ENCODE measurements at places on chromosomes 4 and X. TPM values are rescaled to one million over a fixed set of nuclear protein-coding genes. Genes with fewer than 3 reads are reported as not detected.

DNA sequence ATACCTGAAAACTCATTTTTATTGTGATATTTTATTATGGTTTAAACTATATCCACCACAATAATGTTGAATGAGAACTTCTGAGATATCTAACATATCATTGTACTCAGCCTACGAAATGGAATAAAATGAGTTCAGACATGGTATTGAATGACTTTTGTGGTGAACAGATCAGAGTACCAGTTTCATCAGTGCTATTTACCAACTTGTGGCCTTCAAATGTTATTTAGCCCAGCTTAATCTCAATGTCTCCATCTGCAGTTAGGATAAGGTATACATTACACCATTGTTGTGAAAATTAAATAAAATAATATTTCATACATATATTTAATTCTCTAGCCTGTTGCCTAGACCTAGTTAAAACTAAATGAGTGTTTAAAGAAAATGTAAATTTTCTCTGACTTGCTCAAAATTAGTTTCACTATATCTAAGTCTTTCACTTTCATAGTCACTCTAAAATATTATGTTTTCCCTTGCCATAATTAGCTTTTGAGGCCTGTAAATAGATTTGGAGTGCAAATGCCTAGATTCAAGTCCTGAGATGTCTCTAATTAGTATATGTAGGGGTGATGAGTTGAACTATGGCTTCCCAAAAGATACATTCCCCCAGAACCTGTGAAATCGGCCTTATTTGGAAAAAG, 594.2 kb downstream of the STPG2 start:
- peak; percentile 2 for DNase-seq

DNA sequence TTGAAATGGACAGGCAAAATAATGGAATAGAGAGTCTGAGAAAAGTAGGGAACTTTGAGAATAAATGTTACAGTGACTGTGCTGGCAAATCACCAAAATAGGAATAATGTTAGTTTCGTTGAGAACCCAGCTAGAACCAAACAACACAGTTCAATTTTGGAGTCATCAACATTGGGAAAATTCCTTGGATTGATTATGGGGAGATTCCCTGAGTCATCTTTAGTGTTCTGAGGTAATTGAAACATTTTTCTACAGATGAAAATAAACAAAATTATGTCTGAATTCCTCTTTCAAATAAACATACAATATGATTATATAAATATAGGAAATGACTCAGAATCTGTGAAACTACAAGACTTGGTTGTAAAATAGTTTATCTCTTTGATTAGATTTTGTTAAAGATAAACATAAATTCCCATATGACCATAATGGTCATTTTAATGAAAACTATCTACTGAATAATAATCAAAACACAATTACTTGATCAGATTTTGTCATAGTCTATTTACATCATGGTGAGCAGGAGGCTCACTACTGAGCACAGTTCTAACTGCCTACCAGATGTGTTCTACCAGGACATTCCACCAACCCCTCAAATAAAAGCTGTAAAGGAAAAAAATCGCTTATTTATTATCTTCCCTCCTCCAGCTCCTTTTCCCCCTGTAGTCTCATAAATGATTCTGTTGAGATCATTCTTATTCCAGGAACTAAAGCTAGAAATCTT, 51.4 kb upstream of the GABRA2 start:
- peak; percentile 26 for DNase-seq

DNA sequence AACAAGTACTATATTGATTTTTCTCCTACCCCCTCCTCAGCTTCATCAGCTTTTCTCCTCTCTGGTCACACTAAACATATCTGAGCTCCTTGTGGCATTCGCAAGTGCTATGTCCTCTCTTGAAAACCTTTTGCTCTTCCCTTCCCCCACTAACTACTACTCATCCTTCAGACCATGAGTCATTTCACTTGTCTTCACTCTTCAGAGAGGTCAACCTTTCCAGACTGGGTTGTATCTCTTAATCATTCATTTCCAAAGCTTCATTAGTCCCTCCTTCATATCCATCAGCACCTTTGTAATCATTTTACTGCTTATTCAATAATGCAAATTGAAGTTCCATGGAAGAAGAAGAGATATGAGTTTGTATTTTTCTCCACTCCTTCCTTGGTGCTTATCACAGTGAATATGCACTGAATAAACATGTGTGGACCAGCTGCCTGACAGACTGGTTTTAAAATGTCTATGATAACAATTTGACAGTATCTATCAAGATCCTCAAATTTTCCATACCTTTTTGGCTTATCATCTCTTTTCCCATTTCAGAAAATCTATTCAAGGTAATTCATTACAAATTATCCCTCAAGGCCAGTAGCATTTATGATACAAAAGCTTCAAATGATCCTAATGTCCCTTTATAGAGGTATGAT, 28.4 kb downstream of the DDX60L start:
- peak; percentile 84 for DNase-seq

DNA sequence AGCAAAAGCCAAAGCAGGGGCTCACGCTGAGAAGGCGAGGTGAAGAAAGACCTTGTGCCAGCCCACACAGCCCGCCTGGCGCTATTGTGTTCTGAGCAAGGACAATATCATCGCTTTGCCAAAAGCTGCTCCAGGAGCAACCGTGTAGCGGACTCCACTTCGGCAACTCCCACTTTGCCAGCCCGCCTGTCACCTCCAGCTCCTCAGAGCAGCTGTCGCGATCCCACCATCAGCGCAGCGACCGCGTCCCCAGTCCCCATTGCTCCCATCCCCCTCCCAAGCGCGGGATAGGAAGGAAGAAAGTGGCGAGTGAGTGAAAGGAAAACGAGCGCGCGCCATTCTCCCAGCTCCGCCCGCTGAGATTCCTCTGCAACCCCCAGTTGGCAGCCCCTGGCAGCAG, 759 bp downstream of the ZC4H2 start:
- peak; percentile 28 for DNase-seq

DNA sequence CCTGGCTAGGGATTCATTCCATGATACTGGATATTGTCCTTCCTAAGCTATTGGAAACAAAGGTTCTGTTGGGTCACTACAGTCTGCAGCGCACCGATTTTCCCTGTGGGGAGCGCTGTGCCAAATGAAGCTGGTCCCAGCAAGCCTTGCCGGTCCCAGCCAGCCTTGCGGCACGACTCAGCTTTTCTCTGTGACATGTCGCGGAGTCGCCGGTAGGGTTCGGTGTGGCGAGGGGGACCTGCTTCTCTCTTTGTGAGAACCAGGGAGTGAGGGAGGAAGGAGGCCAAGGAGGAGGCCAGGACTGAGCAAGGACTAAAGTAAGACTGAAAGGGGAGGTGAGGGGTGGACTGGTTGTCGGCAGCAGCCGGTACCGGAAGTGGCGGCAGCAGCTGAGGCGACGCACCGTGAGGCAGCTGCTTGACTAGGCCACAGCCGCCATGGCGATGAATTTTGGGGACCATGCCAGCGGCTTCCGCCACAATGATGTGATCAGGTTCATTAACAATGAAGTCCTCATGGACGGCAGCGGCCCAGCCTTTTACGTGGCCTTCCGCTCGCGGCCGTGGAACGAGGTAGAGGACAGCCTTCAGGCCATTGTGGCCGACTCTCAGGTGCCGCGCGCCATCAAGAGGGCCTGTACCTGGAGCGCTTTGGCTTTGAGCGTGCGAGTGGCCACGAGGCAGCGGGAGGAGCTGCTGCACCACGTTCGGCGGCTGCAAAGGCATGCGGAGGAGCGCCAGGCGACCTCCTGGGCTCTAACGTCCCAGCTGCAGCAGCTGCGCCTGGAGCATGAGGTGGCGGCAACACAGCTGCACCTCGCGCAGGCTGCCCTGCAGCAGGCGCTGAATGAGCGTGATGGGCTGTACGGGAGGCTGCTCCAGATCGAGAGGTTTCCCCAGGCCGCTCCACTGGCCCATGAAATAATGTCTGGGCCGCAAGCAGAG, at the start of gene TEX13D:
Gene TEX13D, plus strand, starts transcription at position 180 of the 944 bp plus-strand sequence. Its CDS starts 258 bp downstream, at position 438.
- DNase-seq: no peak

- no peak for DNase-seq
Observed at GRCh38 chr4:43041632-43042031, 149.1 kb downstream of the GRXCR1 start.

DNA sequence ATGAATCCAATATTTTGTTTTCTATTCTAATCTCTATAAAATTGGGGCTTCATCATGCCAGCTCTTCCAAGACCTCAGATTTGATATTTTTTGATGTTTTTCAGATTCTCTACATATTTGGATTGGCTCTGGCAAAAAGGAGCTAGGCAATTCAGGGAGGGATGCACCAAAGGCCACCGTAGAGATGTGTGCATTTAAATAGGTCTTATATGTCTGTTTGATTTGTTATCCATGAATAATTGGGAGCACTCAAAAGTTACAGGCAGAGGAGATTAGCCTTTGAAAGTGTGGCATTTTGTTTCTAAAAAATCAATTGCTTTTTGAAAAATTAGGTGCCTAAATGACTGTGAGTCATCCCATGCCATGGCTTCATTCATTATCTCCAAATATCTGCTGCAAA, 147.1 kb upstream of the RPS6KA6 start:
- DNase-seq: no peak

DNA sequence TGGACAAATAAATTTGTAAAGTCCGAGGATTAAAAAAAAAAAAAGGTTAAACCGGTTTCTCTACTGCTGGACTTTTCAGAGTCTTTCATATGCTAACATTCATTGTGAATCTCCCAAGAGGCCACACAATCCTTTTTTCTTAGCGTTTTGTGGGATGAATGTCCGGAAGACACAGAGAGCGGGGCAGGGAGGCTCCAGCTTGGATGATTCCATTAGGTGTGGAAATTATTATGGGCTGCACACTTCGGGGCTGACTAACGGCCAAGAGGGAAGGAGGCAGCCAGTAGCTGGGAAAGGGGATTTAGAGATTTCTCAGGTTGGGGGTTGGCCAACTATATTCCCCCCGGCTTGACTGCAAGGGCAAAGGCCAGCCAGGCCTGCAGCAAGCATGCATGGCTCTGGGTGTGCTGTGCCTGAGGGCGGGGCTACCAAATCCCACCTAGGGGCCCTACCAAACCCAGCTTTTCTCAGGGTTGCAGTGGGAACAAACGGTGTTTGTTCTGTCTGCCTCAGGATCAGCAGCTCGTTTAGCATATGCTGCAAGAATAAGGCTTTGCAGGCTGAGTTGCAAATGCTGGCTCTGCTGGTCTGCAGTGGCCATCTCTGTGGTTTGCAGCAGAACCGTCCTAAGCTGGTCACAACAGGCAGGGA, 28.6 kb downstream of the NYX start:
- DNase-seq: no peak

GRCh38 chrX:153556767-153557166, 39.3 kb downstream of the ATP2B3 start:
- DNase-seq: no peak

GRCh38 chr4:121154103-121154515, 10.0 kb downstream of the TNIP3 start:
- DNase-seq: no peak

DNA sequence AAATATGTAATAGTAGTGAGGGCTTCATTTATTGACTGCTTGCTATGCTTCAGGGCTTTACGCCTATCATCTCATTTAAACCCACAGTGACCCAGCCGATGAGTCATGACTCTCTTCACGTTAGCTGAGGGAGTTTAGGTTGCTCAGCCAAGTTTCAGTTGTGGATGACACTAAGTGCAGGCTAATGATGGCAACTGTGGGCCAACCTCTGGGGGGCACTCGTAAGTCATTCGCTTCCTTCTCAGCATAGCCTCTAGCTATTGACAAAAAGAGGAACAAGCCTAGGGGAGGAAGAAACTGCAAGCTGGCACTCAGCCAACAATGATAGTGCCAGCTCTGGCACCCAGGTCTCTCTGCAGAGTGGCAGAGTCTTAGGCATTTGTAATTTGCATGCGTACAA, 325.0 kb downstream of the ARHGAP10 start:
- peak; percentile 72 for DNase-seq

DNA sequence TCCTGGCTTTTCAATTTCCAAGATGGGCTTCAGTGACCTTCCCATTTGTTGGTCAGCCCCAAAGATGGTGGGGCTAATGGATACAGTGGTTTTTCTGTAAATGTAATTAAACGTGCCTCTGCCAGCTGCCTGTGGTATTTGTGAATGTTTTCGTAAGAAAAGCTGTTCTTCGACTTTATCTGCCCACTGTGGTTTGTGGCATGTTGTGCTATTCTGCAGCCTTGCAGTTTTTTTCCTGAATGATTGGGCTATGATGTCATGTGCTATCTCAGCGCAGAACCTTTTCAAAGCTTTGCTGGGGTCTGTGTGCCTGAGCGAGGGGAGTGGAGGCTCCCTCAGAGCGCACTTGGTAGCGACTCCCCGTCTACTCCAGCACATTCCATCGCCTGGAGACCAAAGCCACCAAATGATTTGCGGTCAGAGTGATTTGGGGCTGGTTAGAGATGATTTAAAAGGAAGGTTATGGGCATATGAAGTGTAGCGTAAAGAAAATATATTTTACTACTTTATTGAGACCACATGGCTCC, 137.5 kb downstream of the PALLD start:
- DNase-seq: peak; percentile 85

GRCh38 chr4:7630568-7631287, 196.0 kb upstream of the PSAPL1 start:
- peak; percentile 83 for DNase-seq

GRCh38 chr4:53712408-53713020, 121.2 kb upstream of the LNX1 start:
- no peak for DNase-seq

The GPRASP2 gene
- total RNA-seq: 5.9 TPM

The GPRIN3 gene
- under 0.01 TPM for total RNA-seq

The GAGE12E gene
- total RNA-seq: not detected

The NWD2 gene
- total RNA-seq: not detected
